ENCODE measurements at places on chromosomes 11 and 22.
A peak's percentile ranks its signal among the peaks of the same experiment; 100 is the strongest.

DNA sequence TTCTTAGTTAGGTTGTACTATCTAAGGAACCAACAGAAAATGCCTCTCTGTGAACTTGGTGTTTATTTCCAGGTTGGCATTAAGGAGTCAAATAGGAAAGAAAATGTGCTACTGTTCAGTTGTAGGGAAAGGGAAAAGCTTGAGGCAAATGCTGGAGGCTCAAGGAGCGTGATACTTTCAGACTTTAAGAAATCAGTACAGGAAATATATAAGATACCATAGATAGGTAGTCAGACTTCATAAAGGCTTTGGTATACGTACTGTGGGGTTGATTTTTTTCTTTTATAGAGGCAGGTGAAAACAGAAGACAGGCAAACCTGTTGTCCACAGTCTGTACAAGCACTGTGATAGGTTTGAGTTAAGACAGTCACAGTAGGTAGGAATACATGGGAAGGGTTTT lies 30.8 kb downstream of the EP300 start:
- DNase-seq, result no peak

- no peak for DNase-seq
These were observed 28.2 kb downstream of the TPBGL start for GRCh38 chr11:75268626-75269366.

- no peak for DNase-seq
These were observed 692.1 kb downstream of the NTM start for GRCh38 chr11:132062541-132062940.

- no peak for DNase-seq
These were observed 58.4 kb upstream of the RCN1 start for GRCh38 chr11:32032478-32032877.

DNA sequence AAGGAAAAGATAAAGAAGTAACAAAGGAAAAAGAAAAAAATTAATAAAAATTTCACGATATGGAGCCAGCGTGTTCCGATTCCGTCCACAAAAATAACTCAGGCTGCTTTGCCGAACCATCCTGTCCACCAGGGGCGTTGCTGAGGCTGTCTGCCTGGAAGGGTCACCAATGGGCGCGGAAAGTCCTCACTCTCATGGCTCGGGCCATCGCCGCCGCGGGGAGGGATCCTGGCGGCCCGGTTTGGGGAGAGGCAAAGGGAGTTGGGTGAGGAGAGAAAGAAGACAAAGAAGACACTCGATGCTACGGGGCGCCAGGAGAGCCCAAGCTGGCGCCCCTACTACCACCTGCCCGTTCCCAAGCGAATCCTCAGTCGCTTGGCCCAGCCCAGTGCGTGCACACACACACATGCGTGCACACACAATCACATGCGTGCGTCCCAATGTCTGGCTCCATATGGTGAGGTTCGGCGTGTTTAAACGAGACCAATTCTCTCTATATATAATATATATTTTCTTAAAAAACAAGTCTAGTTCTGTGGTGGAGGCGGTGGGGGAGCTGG lies 5.6 kb upstream of the PYGM start:
- no peak for DNase-seq

- DNase-seq, result no peak
These were observed 17.4 kb upstream of the MRGPRX2 start for GRCh38 chr11:19077965-19078364.

DNA sequence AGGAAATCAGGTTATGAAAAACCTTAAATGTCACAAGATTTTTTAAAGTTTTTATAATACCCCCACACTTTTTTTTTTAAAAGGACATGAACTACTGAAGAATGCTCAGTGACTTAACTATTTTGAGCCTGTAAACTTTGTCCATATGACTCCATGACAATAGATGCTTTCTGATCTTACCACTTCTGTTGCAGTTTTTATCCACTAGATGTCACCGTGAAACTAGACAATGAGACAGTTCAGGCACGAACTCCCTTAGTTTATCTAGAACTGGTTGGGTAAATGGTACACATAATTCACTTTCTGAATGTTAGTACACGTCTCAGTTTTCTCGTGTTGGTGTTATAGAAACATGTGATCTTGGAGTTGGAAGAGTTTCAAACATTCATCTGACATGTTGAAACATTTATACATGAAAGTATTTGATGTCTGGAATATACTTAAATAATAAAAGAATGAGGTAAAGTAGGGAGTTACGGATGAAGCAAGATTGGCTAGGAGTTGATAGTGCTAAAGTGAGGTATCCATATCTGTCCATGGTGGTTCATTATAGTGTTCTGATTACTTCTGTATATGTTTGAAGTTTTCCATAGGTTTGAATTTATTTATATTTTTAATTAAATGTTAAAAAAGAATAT lies 8.1 kb downstream of the CCDC15 start:
- peak; percentile 11 for DNase-seq

DNA sequence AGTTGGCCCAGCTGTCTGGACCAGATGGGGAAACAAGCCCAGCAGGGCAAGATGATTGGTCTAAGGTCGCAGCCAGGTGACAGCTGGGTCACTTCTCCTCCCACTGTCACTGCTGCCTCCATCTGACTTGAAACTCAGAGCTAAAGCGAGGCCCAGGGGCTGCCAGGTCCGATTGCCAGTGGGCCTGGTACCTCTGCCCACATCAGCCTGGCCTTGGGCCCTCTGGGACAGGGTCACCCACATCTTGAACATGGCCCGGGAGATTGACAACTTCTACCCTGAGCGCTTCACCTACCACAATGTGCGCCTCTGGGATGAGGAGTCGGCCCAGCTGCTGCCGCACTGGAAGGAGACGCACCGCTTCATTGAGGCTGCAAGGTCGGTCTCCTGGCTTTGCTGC lies 5.8 kb downstream of the SSH3 start:
- no peak for DNase-seq

DNA sequence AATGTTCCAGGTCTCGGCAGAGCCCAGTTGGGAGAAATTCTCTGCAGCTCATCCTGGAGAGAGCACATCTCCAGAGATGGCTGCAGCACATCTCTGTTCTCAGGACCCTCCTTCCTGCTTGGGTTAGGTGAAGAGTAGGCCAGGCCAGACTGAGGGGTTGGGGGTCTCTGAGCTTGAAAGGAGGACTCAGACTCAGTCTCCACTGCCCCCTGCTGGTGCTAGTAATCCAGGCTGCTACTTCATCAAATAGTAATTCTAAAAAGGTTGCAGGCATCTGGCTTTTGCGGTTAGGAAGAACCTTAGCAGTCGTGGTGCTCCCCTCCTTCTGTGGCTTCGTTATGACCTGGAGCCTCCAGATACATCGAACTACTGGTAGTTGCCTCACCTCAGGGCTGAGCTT lies 9.7 kb downstream of the TUB start:
- DNase-seq, result no peak

GRCh38 chr11:2178906-2179494 lies 7.4 kb upstream of the TH start:
- DNase-seq, result no peak

DNA sequence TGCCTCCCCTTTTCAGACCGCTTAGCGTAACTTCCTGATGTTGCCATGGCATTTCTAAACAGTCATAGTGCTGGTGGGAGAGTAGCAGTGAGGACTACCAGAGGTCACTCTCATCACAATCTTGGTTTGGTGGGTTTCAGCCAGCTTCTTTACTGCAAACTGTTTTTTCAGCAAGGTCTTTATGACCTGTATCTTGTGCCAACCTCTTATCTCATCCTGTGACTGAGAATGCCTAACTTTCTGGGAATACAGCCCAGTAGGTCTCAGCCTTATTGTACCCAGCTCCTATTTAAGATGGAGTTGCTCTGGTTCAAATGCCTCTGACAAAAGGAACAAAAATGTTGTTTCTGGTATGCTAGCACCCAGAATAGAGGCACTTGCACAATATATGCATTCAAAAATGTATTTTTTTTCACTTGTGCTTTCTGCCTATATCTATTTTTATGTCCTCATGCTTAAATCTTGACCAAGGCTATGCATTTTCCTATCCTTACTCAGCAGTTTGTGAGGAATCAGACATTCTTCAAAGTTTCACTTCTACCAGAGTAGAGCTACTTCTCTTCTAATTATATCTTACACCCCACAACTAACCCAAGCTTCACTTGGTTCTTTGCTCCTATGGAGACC lies 16.1 kb upstream of the OR51M1 start:
- DNase-seq, result no peak

- no peak for DNase-seq
These were observed 60.9 kb downstream of the PACS1 start for GRCh38 chr11:66130978-66131377.

DNA sequence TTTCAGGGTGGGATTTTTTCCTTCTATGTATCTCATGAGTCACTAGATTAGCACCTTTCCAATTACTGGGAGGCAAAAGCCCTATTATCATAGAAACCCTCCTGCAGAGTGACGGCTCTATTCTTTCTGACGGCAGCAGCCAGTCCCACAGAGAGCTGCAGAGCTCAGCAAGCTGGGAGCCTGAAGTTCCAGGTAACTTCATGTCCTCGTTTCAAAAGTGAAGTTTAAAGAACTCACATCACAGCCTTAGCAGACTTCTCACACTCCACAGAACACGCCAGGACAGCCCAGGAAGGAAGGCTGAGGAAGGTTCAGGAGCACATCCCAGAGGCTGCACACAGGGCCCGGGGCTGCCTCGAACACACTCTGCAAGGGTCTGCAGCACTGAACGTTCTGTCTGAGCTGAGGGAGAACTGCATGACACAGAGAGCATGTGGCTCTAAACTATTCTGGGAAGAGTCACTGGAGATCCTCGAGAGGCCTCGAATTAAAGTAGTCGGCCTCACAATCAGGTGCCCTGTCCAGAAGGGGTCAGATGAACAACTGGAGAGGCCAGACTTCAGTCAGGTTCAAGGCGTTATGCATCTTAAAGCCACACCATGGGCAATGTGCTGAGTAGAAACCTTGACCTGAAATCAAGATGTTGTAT lies 104.2 kb upstream of the DRD2 start:
- DNase-seq, result no peak

DNA sequence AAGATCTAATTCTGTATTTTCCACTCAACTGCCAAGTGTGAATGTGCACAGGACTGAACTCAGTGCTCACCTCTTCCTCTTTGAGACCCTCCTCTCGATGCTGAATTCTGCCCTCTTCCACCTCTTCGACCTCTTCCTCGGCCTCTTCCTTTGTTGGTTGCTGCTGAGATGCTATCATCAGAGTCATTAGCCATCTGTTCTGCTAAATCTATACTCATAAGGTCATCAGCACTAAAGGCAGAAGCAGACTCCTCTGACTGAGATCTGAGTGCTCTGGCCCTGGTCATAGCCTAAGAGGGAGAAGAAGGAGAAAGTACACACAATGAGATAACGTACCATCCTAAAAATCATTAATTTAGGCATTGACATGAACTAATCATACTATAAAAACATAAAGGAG lies 45.9 kb upstream of the GPR83 start:
- no peak for DNase-seq

DNA sequence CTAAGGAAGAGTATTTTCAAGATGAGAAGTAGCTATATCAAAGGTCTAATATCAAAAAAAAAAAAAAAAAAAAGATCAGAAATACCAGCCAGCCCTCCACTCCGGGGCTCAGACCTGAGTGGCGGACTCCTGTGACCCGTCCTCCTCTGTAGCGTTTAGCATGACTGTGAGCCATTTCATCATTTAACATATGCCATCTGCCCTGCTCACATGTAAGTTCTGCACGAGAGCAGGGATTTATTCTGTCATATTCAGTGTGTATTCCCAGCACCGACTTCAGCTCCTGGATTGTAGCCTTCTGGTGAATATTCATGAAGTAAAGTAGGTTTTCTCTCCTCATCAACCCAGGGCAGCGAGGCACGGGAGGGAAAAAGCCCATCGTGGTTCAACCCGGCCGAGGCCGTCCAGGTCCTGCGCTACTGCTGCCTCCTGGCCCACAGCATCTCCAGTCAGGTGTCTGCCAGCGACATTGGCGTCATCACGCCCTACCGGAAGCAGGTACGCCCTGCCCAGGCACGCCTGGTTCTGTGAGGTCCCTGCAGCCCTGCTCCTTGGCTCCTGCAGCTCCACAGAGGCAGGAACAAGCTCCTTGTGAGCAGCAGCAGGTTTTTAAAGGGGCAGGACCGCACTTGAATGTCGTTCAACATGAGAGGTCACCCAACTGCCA lies 12.7 kb upstream of the PANX2 start:
- DNase-seq, result no peak

GRCh38 chr11:66919923-66920322 lies 38.3 kb downstream of the PC start:
- no peak for DNase-seq

GRCh38 chr22:24117942-24118341 lies 63.3 kb upstream of the SUSD2 start:
- DNase-seq, result no peak

- DNase-seq, result no peak
These were observed 66.4 kb downstream of the APOL5 start for GRCh38 chr22:35783943-35784614.

DNA sequence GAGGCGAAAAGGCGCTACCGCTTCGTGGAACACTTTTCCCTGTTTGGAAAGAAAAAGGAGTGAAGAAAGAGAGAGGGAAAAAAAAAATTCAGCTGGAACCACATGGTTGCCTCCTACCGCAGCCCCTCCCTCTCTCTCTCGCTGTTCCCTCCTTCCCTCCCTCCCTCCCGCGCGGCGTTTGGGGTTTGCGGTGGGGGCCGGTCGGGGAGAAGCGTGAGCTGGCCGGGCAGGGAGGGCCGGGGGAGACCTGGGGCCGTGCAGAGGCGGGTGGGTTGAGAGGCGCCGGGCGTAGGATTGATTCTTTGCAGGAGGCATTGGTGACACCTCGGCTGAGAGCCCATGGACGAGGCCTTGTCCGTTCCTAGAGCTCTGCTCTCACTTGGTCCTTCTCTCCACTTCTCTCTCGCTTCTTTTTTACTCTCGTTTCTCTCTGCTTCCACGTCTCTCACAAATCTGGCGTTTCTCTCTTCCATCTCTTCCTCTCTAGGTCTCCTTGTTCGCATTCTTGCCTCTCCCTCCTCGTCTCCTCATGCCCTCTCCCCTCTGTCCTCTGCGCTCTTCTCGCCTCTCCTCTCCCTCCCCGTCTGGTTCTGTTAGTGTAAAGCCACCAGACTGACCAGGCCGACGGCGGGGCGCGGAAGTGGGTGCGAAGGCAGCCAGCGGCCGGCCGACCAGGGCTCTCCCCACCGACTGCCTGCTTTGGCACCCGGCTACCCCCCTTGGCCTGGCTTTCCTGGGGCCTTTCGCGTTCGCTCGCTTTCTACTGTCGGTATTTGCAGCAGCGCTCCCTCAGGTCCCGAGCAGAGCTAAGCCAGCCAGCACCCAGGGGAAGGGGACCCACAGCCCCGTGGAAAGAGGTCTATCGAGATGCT lies at the start of gene CLMP:
CLMP (minus strand) TSS at position 61 of the 872 bp plus-strand sequence. CDS start 308 bp downstream, outside the sequence.
- DNase-seq, result no peak

All from NCI-H2029 (cell line).